ENCODE measurements at places on chromosomes 12 and 14.

DNA sequence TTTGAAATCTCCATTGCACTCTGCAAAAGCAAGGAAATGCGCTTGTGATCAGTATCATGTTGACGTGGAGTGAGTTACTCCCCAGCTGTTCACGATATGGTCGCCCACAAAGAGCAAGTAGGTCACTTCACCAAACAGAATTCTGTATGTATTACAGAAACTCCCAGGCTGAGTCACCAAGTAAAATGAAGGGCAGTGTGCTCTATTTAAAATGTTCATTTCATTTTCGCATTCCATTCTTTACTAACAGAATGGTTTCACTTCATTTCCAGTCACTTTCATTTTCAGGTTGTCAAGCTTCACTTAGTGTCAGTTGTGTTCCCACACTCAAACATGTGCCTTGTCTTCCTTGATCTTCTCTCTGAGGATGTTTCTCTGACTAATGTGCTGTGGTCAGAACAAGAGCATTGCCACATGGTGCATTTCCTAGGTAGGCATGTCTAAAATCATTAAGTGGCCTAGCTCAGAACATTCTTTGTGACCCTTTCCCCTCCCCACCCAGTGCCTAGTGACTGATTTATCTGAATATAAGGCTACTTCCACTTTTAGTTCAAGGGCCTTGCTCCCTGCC lies 391.2 kb downstream of the RAD51B start:
- DNase-seq: no peak

DNA sequence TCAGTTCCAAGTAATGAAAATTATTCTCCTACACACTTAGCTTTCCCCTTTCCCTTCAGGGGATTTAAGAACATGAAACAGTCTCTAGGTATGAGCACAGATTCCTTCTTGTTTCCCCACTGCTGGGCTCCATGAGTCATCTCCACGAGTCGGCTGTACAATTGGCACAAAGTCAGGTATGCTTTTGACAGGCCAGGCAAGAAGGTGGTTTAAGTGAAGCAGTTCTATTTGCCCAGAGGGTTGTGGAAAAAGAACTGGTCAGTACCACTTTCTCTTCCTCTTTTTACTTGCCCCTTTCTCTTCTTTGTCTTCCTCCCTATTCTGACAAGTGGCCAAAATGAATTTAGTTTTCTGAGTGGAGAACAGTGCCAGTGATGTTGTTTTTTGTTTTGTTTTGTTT lies 16.3 kb downstream of the DYNC1H1 start:
- DNase-seq: no peak

GRCh38 chr12:89180496-89180895 lies 171.8 kb downstream of the DUSP6 start:
- DNase-seq: no peak

- DNase-seq: no peak
These were observed 18.6 kb upstream of the GARIN2 start for GRCh38 chr14:67170660-67171059.

DNA sequence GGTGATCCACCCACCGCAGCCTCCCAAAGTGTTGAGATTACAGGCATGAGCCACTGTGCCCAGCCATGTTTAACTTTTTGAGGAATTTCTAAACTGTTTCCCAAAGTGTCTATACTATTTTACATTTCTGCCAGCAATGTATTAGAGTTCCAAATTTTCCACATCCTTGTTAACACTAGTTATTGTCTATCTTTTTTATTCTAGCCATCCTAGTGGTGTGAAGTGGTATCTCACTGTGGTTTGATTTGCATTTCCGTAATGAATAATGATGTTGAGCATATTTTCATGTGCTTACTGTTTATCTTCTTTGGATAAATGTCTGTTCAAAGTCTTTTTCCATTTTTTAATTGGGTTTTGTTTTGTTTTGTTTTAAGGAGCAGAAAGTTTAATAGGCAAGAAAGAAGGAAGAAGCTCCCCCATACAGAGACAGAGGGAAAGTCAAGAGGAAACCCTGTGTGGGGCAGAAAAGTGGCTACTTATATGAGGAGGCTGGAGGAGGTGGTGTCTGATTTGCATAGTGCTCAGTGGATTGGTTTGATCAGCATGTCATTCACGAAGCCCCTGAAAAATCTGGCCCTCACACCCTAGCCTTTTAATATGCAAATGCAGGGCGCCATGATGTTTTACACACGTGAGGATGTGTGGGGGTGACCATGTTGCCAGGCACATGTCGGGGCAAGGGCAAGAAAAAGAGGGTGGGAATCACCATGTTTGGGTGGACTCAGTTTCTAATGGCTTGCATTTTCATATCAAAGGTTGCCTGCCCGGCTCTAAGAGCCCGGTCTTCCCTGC lies 14.9 kb downstream of the TXNRD1 start:
- DNase-seq: no peak

GRCh38 chr14:24784981-24785380 lies 151.0 kb upstream of the GZMB start:
- no peak for DNase-seq

- no peak for DNase-seq
These were observed 84.5 kb downstream of the CCDC88C start for GRCh38 chr14:91332986-91333649.

GRCh38 chr14:61451891-61452400 lies 130.6 kb downstream of the PRKCH start:
- no peak for DNase-seq

DNA sequence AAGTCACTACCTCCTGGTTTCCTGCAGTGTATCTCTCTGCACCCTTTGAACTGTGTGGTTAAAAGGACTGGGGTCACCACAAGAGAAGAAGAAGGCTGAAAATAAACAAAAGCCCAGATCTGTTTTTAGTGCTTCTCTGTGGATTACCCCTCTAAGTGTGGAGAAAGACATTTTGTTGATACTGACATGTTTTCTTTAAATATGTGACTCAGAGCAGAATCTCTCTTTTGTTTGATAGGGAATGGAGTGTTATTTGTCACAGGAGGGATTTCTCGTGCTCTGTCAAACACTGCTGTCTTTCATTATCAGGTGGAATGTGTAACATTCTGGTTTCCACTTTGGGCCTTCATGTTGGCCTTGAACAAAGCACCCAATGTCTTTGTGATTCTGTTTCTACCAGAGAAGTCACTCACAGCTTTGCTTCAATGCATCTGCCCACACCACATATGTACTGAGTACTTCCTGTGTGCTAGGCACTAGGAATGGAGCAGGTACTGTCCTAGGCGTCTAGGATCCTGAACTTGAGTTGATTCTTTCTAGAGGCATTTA lies 82.1 kb downstream of the PLXNC1 start:
- no peak for DNase-seq

- DNase-seq: no peak
These were observed 63.5 kb downstream of the MAPKAPK5 start for GRCh38 chr12:111905502-111905901.

- DNase-seq: no peak
These were observed 679 bp downstream of the BDKRB2 start for GRCh38 chr14:96205059-96205977.

DNA sequence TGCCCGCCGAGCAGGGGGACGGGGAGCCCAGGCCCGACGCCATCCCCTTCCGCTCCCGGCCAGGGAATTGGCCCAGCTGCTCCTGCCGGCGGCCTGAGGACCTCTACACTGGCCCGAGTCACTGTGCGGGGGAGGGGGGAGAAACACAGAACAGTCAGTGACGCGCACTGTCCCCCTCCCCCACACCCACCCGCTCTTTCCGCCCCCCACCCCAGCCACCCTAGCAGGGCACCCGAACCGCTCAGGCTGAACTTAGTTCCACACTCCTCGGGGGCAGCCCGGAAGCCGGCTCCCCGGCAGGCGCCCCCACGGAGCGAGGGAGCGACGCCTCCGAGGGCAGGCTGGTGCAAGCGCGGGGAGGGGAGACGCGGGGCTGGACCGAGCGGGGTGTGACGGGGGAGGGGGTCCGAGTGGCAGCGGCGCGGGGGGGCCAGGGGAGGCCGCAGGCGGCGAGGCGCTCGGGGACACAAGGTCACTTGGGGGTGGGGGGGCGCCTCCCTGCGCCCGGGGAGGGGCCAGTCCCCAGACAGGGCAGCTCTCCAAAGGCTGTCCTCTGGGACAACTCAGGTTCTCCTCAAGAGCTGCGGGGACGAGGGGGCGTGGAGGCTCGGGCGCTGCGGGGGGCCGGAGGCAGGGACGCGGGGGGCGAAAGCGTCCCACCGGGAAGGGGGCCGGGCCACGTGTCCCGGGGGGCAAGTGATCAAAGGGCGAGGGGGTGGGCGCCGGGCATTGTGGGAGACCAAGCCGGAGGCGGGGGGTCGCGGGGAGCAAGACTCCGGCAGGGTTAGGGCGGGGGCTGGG lies 648 bp downstream of the CHD4 start:
- no peak for DNase-seq

DNA sequence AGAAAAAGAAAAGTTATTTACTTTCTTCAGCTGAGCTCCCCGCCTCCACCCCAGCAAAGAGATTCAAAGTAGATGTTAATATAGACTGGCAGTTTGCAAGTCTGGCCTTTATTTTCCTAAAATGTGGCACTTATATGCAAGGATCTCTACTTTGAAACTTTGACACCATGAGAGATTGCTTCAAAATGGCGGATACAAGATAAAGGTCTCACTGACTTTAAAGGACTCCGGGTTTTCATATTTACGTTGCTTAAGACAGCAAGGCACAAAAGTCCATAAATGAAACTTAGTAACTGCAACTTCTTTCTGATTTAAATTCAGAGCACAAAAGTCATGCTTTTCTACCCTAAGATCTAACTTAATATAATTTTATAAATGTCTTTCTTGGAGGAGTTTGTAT lies 3.5 kb downstream of the OTX2 start:
- DNase-seq: no peak

DNA sequence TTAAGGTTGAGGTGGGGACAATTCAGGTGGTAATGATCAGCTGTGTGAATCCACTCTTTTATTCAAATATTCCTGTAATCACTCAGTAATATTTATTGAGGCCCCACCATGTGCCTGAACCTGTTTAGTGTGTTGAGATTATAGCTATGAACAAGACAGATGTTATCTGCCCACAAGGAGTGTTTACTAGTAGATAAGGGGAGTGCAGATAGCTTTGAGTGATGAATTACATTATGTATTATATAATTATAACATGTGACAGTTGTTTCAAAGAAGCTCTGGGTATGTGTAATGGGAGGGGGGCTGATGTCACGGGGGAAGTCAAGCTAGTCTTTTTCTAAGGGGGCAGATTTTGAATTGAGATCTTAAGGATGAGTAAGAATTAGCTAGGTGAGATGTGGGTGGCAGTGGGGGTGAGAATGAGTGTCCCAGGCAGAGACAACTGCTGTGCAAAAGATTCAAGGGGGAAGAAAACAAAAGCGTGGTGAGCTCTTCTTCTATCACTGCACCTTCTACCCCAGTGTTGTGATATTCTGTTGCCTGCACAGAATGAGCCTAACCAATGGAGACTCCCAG lies 21.3 kb upstream of the SRRM4 start:
- DNase-seq: no peak

DNA sequence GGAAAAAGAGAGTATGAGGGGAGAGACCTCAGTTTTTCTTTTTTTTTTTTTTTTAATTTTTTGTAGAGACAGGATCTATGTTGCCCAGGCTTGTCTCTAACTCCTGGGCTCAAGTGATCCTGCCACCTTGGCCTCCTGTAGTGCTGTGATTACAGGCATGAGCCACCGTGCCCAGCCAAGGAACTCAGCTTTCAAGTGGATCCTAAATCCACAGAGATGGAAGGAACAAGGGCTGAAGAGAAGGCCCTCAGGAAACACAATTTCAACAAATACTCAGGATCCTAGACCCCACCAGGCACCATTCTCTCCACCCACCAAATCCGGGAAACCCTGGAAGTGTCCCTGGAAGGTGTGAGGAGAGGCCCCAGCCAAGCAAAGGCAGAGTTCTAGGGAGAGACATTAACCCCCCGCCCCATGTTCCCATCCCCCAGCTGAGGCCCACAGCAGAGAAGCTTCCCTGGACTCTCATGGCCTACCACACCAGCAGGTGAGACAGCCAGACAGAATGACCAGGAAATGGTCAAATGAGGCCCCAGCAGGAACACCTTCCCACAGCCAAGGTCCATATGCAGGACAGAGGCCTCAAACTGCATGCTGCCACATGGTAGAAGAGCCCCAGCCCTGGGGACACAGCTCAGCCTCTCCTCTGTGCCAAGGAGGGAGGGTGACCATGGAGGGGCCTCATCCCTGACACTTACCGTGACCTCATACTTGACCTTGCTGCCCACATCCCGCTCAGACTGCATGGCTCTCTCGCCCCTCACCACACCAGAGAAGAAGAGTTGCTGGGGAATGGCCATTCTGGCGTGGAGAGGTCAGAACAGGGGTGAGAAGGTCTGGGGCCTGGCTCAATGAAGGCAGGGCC lies 14.1 kb downstream of the ITGA7 start:
- no peak for DNase-seq

DNA sequence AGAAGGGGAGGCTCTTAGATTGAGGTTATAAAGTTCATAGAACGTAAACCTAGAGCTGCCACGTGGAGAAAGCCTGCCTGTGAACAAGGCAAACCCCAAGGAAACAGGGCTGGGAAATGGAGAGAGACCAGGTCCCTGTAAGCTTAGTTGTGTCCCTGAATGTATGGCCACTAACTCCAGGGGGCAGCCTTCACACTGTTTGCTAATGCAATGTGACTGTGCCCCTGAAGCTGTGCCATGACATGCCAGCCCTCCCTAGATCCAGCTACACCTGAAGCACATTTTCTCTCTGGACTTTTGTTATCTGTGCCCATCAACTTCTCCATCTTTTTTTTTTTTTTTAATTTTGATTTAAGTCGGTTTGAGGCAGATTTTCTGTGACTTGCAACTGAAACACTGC lies 60.6 kb upstream of the TMCC3 start:
- no peak for DNase-seq

GRCh38 chr12:1435456-1435855 lies 158.9 kb downstream of the FBXL14 start:
- DNase-seq: no peak

DNA sequence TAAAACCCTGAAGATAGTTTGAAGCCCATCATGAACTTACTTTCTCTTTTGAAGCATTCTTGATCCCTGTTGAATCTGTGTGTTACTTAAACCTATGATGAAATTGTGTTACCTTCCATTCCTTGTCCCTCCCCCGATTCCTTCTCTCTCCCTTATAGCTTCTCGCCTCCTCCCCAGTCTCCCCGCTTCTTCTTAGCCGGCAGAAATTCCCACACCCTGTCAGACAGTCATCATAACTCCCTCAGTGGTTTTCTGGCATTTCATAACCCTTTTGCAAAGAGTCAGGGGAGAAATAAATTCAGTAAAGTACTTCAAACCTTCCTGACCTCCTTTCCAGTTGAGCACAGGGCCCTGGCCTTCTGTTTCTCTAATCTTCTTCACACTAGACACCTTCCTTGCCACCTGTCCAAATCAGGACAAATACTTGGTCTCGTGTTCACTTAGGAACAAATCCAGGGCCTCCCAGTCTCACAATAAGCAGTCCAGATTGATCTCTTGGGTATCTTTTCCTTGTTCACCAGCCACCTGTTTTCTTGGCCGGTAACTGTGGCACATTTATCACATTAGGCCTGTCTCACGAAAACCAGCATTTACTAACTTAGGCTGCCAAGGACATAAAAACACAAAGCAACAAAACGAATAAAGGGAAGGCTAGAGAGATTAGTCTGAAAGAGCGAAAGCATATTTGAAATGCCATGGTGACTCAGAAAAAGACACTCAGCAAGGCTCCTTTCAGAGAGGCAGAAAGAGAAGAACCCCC lies 355.9 kb downstream of the TMTC2 start:
- DNase-seq: no peak

- DNase-seq: no peak
These were observed 96.0 kb downstream of the SRGAP1 start for GRCh38 chr12:63940310-63941005.
